Stimulated activated CD4-positive, alpha-beta T cell treated with anti-CD3 and anti-CD28 coated beads, Interleukin-4, amount 100 ng/mL, for 4 hours (primary cell): ENCODE measurements at places on chromosomes 1 and 21.

DNA sequence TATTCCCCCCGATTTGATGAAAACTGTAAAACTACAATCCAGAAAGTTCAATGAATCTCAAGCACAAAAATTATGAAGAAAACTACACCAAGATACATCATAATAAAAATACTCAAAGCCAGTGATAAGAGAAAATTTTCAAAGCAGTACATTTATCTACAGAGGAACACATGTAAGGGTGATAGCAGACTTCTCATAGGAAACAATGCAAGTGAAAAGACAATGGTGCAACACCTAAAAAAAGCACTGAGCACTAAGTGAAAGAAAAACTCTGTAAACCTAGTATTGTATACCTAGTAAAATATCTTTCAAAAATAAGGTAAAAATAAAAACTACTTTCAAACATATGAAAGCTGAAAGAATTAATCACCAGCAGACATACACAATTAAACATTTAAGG, 76.1 kb upstream of the IRF2BP2 start:
- no peak for DNase-seq

- DNase-seq: no peak
Observed at GRCh38 chr1:225565847-225566246, 87.1 kb downstream of the ENAH start.

DNA sequence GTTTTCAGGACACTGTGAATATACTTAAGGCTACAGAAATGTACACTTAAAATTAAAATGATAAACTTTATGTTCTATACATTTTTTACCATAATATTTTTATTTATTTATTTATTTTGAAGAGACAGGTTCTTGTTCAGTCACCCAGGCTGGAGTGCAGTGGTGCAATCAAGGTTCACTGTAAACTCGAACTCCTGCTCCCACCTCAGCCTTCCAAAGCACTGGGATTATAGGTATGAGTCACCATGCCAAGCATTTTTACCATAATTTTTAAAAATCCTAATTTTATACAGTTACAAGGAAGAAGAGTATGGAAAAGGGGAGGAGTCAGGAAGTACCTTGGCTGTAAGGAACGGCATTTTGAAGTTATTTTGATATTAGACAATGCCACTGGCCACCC, 23.6 kb upstream of the ANGPTL3 start:
- no peak for DNase-seq

DNA sequence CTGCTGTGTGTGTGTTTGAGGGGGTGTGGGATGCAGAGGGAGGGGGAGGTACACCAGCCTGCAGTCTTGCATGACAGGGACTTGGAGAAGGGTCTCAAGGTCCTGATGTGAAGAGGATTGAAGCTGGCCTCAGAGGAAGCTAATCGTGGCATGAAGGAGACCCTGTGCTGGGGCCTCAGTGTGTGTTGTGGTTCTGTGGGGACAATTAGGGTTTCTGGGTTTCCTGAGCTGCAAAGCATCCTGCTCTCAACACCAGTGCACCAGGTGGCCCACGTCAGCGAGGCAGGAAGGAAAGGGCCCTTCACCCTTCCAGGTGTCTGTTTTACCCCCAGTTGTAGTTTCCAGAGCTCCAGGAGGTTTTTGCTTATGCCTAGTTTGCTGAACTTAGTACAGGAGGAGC, 52.8 kb downstream of the TENT5C start:
- DNase-seq: no peak

- no peak for DNase-seq
Observed at GRCh38 chr1:202965422-202965821, 1.6 kb downstream of the CYB5R1 start.

DNA sequence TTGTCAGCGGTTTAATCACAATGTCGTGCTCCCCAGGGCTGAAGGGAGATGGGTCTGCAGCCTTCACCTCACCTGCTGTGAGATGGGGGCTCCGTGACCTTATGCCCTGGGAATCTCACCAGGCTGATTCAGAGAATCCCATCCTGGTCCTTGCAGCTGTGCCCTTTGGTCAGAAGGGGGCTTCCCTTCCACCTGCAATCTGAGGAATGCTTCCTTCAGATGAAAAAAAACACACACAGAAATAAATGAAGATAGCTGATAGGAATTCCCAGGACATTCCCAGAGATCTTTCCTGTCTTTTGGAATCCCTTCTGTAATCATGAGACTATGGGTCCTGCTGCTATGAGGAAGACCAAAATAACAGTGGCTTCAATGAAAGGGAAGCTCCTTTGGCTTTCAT, 127.0 kb upstream of the VAMP3 start:
- DNase-seq: no peak
